ENCODE measurements at places on chromosomes 1 and 21.
A peak's percentile ranks its signal among the peaks of the same experiment; 100 is the strongest.

- DNase-seq = peak; percentile 34
Observed at GRCh38 chr1:93317207-93317606, 28.5 kb upstream of the DR1 start.

DNA sequence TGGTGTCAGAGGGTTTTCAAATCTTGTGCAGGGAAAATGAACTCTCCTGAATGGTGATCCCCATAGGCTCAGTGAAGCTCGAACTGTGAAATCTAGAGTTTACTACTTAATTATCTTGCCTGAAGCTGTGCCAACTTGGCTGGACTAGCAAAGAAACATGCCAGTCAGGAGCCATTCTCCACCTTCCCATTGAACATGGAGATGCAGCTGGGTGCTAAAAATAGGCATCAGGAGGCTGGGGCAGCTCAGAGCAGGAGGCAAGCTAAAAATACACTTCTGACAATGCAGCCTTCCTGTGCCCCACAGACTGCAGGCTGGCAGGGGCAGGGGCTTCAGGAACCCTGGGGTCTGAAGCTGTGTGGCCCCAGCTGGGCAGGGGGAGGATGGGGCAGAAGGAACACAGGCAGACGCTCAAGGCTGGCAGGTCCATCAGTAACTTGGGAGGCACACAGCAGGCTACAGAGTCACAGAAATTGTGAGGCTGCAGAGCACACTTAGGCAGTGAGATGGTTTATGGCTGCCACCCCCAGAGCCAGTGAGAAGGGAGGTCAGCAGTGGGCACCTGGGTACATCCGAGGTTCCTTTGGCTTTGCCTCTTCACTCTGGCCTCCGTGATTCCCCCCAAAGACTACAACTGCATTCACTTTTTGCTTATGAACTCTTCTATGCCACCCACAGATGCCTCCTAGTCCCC, 155.4 kb upstream of the KCND3 start:
- DNase-seq = no peak

GRCh38 chr1:3787745-3788605, 8.3 kb downstream of the LRRC47 start:
- DNase-seq = no peak

- no peak for DNase-seq
Observed at GRCh38 chr1:204563780-204564179, 47.6 kb downstream of the MDM4 start.

- DNase-seq = no peak
Observed at GRCh38 chr1:193179094-193179493, 7.3 kb downstream of the B3GALT2 start.

DNA sequence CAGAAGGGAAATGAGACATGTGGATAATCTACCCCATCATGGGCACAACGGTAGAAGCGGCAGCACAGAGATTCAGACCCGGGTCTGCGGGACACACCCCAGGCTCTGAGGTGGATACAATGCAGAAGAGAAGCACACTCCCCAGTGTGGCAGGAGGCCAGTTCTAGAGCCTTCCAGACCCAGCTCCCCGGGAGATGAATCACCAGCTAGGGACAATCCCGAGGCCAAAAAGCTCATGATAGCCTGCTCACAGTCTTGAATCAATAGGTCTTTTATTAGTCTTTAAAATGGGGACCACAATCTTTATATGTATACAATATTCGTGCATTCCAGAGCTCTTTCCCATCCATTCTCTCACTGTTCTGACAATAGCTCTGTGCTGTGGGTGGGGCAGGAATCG, 57.3 kb upstream of the DIRAS3 start:
- no peak for DNase-seq

- no peak for DNase-seq
Observed at GRCh38 chr21:34345892-34346291, 17.9 kb upstream of the KCNE2 start.

GRCh38 chr21:44485796-44486195, 30.5 kb downstream of the LRRC3 start:
- no peak for DNase-seq

DNA sequence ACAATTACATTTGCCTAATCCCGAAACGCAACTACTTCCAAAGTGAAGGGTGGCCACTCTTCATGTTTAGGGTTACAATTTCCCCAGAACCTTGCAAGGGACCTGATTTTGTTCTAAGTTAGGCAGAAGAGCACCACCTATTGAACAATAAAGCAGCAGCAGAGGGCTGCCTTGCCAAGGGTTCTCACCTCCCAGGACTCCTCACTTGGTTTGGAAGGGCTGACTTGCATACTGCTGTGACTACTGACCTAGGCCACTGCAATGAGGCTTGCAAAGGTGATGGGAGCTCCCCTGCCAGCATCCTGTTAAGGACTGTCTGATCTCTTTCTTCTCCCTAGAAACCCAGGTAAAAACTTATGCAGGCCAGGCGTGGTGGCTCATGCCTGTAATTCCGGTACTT, 14.2 kb downstream of the MTOR start:
- DNase-seq = no peak

- DNase-seq = no peak
Observed at GRCh38 chr1:64572222-64572900, 102.4 kb downstream of the CACHD1 start.

DNA sequence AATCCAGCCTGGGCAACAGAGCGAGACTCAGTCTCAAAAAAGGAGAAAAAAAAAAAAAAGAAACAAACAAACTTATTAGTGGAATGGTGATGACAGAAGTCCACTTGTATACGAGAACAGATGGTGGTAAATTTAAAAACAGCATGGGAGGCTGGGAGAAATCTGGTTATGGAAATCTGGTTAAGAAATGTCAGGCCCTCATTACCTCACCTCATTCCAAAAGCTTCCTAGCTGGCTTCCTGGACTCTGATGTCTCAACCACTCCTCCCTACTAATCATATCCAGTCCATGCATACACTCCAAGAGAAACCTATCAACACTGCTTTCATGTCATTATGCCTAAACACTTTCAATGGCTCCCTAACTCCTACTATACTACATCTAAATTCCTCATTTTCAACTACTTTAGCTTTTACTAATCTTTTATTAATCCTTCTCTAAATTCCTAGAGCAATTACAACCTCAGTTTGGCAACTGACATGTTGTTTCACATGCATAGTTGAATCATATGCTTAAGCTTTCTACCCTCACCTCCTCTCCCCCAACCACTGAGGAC, 52.9 kb downstream of the FOXJ3 start:
- no peak for DNase-seq

DNA sequence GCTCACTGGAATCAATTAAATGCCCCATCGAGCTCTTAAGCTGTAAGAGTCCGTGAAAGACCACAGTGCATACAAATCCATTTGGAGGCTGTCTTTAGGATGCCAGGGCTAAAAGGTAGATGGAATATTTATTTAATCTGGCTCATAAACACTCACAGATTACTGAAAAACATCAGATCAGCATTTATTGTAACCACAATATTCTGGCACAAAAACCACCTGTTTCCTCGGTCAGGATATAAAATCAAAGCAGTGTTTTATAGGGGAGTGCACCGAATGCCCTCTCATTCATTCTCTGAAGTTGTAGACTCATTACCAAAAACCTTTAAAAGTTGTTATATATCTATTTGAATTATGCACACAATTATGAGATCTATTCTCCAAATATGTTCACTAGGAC, 500.9 kb downstream of the NEGR1 start:
- DNase-seq = no peak

DNA sequence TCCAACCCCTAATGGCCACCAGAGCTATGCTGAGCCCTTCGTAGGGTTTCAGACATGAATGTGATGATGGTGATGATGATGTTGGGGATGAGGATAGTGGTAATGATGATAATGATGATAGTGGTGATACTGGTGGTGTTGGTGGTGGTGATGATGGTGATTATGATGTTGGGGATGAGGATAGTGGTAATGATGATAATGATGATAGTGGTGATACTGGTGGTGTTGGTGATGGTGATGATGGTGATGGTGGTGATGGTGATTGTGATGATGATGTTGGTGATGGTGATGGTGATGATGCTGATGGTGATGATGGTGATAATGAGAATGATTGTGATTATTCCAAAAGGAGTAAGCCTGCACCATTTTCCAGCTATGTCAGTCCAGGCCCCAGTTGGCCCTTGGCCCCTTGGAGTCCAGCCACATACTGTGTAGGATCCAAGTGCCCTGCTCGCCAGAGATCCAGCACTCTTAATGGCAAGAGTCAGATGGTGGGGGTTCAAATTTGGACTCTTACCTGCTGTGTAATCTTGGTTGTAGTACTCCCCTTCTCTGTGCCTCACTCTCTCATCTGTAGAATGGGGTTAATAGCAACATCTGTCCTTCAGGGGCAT, 28.3 kb downstream of the AJAP1 start:
- no peak for DNase-seq

DNA sequence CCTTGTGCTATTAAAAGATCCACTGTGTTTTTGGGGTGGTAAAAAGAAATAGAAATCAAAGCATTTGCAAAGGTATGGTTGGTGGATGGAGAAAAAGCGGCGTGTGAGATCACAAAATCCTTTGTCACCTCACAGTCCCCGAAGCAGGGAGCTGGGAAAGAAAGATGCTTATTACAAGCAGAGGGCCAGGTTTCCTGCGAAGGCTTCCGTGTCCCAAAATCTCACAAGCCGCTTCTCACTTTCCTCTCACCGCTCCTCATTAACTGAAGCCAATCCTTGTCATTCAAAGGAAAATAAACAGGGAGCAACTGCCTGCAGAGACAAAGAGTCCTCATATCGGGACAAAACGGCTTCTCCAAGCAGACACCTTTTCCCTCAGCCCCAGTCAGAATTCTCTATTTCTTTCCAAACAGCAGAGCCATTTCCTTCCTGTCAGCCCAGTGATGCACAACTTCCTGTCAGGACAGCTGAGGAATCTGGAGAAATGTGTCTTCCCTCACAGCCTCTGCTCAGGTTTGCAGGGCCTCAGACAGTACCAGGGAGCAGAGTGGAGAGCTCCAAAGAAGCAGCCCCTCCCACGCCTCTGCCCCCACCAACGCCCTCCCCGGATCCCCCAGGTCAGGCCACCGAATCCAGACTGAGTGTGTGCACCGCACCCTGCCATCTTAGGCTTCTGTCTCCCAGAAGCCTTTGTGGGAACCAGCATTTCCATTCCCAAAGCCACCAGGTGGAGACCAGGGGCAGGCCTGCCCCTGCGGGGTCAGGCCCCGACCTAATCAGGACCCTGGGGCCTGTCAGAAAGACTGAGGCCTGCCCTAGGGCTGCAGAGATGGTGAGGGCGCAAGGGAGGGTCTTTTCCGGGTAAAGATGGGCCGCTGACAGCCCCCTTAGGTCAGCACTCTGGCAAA, 29.6 kb downstream of the KCNN3 start:
- no peak for DNase-seq

- no peak for DNase-seq
Observed at GRCh38 chr1:116471241-116471640, 98.2 kb downstream of the ATP1A1 start.

GRCh38 chr1:12490532-12491142, 127.4 kb downstream of the DHRS3 start:
- no peak for DNase-seq

GRCh38 chr1:245888809-245889208, 618.3 kb downstream of the SMYD3 start:
- no peak for DNase-seq

DNA sequence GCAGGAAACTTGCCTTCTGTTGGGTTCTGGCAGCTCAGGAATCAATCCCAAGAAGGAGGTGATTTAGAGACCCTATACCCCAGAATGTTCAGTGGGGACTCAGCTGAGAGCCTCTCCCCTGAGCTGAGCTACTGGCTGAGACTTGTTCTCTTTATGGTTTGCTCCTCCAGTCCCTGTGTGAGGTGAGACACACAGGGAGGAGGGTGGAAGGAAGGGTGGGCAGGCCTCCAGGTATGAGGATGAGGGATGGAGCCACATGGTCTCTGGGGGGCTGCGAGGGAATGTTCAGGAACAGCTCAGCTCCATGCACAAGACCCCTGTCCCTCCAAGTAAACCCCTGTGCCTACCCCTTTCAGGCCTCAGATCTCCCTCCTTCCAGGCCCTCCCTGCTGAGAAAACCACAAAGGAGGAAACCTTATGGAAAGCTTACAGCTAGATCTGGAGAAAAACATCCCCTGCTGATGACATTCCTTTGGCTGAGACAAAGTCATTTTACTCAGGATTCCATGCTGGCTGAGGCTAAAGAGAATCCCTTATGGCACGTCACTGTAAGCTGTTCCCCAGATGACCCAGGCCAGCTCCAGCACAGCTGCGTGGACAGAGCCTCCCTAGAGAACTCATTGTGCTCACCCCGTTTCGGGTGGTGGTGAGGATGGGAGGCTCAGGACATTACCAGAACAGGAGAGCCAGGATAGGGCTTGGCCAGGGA, 91.5 kb upstream of the IPO9 start:
- DNase-seq = peak; percentile 72

- DNase-seq = peak; percentile 11
Observed at GRCh38 chr1:199352351-199352750, 675.2 kb upstream of the NR5A2 start.

DNA sequence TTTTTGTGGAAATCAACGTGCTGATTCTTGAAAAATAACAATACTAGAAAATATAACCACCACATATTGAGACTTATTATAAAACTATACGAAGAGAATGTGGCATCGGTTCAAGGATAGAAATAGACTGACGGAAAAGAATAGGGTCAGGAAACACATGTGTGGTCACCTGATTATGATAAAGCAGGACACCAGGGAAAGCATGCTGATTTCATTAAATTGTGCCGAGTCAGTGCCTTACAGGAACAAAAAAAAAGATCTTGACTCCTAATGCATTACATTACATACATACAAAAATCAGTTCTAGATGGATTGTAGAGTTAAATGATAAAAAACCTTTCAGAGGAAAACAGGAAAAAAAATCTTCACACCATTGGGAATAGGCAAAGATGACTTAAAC, 43.5 kb upstream of the SERPINC1 start:
- no peak for DNase-seq

GRCh38 chr1:10173582-10173981, 36.8 kb upstream of the KIF1B start:
- no peak for DNase-seq

DNA sequence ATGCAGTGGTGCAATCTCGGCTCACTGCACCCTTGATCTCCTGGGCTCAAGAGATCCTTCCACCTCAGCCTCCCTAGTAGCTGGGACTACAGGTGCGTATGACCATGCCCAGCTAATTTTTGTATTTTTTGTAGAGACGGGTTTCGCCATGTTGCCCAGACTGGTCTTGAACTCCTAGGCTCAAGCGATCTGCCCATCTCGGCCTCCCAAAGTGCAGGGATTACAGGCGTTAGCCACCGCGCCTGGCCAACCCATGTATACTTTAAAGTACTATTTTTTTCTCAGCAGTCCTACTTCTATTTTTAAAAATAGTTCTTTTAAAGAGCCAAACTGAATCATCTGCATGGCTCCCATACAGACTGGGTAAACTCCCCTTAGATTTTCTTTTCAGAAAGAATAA, 3.5 kb downstream of the STK40 start:
- no peak for DNase-seq

GRCh38 chr1:71101839-71102376, 21.1 kb upstream of the ZRANB2 start:
- no peak for DNase-seq

- DNase-seq = no peak
Observed at GRCh38 chr1:117834416-117834815, 95.0 kb downstream of the GDAP2 start.

- no peak for DNase-seq
Observed at GRCh38 chr1:42613803-42614131, 44.5 kb upstream of the PPIH start.

GRCh38 chr1:241406421-241406820, 49.4 kb upstream of the RGS7 start:
- no peak for DNase-seq

GRCh38 chr1:181043025-181043888, 9.5 kb downstream of the MR1 start:
- no peak for DNase-seq

- no peak for DNase-seq
Observed at GRCh38 chr1:198024782-198025181, 107.6 kb downstream of the LHX9 start.

Measured in hindlimb muscle (tissue), 1 donor.